ENCODE measurements at places on chromosomes 1 and 21.

GRCh38 chr21:46598581-46599572, 6.0 kb downstream of the S100B start:
- peak; percentile 64 for DNase-seq

GRCh38 chr1:40153073-40153770, 8.0 kb upstream of the RLF start:
- DNase-seq, result peak; percentile 49

- DNase-seq, result no peak
Measured at GRCh38 chr1:97770376-97770775, 150.5 kb downstream of the DPYD start.

GRCh38 chr1:199585392-199585791, 442.1 kb upstream of the NR5A2 start:
- DNase-seq, result no peak

DNA sequence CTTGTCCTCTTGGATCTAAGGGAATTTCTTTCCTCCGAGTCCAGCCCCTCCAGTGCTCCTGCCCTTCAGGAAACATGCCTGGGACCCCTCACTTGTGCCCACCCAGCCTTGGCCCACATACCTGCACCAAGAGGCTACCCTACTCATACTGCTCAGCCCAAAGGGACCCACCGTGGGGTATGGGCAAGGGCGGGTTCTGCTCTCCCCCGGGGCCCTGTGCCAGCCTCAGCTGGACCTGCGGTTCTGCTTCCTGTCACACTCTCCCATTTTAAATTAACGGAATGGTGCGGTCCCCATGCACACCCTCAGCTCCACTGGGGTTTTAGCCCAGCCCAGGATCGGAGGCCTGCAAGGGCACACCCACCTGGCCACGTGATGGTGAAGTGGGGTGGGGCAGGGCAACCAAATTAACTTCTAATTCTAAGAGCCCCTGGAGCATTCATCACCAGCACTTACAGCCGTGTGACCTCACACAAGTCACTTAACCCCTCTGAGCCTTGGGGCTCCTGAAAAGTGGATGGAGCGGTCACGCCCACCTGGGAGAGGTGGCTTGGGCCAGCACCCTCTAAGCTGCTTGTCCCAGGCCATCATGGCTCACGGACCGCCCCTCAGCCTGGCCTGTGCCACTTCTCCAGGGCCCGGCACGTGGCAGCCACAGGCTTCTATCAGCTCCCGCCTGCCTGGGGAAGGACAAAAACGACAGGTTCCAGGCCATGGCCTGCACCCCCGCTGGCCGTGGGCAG, 28.3 kb downstream of the TP73 start:
- no peak for DNase-seq

- DNase-seq, result no peak
Measured at GRCh38 chr1:68704800-68705443, 208.0 kb upstream of the DEPDC1 start.

DNA sequence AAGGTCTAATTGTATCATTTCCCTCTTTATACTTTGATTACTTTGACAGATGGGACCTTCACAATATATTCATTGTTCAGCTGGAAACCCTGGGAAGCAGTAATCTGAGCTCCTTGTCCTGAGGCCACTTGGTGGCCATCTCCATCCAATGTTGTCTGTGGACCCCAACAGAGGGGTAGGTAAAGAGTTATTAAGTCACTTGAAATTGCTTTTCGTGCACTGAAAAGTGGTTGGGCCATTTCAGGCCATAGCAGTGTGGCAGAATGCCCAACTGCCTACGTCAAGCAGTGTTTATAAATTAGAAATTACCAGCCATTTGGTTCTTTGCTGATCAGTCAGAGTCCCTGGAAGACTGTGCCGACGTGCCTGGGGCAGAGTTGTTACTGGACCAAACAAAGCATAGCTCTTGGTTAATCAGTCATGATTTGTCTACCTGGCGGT, 308.3 kb upstream of the USP25 start:
- DNase-seq, result no peak

- no peak for DNase-seq
Measured at GRCh38 chr1:86448670-86449069, 20.1 kb upstream of the CLCA1 start.

DNA sequence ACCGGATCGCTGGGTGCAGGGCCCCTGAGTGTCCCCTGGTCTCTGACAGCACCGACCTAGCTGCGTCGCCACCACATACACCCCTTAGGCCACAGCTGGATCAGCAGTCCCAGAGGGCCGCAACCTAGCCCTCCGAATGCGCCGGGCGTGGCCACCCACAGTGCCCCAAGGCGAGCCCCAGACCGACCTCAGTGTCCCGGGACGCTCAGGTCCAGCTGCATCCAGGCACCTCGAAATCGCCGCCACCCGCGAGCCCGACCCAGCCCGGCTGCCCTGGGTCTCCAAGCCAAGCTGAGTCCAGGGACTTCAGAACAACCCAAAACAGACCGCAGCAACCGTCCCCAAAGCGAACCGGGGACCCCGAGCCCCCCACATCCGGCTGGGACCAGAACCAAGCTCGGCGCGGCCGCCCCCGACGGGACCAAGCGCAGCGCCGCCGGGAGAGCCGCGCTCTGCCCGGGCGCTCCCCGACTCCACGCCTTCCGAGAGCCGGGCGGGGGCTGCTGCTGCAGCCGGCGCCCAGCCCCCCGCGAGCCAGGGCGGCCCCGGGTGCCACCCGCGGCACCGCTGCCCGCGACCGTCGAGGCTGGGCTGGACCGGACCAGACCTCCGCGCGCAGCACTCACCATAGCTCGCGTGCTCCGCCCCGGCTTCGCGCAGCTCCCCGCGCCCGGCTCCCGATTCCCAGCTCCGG, 54.6 kb upstream of the ECE1 start:
- no peak for DNase-seq

DNA sequence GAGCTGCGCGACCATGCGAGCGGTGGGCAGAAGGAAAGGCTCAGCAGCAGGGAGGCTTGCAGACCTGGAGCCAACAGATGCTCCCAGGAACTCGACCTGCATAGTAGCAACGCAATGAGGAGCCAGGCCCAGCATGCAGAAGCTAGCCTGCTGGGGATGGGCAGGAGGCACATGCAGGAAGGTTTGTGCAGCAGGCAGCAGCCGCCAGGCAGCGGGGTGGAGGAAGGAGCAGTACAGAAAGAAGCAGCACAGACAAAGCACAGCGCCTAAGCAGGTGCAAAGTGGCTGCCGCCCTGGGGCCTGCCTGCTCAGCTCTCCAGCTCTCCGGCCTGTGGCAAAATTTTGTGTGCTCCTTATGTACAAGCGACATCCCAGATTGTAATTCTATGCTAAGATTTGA, 213.5 kb upstream of the MAP1LC3C start:
- no peak for DNase-seq

DNA sequence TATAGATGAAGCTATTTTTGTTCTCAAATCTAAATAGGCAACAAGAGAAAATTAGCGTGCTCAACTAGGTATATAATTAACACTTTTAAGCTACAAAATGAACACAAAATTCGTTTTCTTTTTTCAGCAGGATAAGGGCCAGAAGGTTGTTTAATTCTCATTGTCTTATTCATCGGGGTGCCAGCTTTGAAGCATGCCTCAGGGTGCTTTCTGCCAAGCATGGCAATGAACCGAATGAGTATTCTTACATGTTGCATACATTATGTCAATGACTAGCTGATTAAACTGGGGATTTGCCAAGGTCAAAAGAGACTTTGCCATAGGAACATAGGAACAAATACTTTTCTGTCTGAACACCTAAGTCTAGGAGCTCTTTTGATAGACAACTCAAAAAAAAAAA, 102.0 kb upstream of the MAP1LC3C start:
- DNase-seq, result no peak

DNA sequence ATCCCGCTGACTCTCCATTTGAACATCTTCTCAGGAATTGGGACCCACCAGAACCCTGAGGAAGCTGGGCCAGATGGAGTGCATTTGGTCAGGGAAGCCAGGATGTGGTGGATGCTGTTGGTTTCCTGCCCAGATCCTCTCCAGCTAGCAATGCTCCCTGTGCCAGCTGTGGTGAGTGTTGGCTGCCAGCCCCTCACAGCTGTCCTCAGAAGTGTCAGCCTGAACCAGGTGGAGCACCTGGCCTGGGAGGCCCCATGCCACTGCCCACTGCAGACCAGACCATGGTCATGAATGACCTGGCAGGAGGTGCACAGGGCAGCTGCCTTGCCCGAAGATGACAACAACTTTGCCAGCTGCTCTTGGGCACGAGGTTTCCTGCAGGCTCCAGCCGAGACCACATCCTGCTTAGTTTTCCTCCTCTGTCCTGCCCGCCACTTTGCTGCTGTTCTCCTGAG, 54.4 kb downstream of the PRSS38 start:
- DNase-seq, result no peak

- peak; percentile 46 for DNase-seq
Measured at GRCh38 chr1:223363856-223364684, at the start of gene SUSD4. SUSD4 (minus strand) TSS chr1:223364176; CDS start chr1:223363425, 751 bp downstream.

DNA sequence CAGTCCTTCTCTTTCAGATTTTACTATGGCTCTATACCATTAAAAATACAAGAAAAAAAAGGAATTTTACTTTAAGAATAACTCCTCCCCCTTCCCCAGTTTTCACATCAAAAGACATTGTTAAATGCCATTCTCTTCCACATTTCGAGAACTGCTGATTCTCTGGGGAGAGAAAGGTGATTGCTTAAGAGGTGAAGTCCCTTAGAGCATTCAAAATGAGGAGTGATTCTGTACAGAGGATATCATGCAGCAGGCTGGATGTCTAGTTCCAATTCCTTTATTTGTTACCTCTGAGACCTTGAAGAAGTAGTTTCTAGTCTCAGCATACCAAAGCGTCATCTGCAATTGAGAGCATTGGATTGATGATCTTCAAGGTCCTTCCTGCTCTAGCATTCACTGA, 46.9 kb downstream of the FMO3 start:
- no peak for DNase-seq

GRCh38 chr1:72284348-72285073, 2.2 kb upstream of the NEGR1 start:
- DNase-seq, result peak; percentile 86

DNA sequence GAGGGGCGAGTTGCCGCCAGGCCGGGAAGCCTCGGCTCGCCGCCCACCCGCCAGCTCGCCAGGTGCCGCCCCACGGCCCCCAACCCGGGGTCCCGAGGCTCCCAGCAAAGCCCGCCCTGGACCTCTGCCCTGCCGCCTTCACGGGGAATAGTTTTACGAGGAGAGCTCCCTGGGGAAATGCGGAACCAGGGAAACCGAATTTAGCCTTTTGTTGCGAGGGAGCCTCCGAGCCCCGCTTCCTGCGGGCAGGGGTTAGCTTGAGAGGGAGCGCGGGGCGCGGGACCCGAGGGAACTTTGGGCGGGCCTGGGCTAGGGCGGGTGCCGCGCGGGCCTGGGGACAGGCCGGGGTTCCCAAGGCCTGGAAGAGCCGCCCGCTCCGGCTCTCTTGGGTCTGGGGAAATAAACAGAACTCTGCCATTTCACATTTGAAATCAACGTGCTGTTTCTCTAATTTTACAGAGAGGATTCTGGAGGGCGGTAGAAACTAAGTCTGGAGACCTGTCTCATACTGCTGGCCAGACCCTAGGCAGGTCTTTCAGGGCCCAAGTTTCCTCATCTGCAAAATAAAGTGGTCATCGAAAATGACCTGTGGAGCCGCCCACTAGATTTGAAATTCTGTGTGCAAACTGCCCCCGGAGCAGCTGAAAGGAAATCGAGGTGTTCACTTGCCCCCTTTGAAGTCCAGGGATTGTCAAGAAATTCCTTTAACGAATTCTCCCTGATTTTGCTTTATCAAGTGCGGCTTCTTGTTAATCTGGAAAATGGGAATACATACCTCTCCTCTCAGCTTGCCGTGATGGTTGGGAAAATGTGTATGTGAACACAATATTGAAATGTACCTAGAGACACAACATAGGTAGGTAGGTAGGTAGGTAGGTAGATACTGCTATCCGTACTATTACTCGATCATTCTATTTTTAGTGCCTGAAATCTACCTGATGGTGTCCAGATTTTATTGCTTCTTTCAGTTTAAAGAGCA, 749 bp upstream of the GLUL start:
- DNase-seq, result peak; percentile 48

DNA sequence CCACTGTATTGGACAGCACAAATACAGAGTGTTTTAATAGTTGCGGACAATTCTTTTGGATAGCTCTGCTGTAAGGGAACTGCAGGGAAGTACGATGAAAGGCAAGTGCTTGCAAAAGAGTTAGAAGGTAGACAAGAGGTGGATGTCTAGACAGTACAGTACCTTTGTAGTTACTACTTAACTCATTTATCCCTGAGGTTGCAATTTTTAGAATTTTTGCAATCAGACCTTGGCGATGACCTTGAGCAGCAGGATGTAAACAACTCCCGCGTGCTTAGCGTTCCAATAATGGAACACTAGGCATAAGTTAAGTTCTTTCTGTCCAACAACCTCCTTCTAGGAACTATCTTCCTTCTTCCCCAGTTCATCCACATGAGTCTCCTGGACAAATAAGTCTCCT, 1.9 kb upstream of the SYT14 start:
- no peak for DNase-seq

- DNase-seq, result no peak
Measured at GRCh38 chr1:211641942-211642341, 33.5 kb downstream of the NEK2 start.

- DNase-seq, result no peak
Measured at GRCh38 chr21:29215709-29216108, 83.0 kb upstream of the BACH1 start.

DNA sequence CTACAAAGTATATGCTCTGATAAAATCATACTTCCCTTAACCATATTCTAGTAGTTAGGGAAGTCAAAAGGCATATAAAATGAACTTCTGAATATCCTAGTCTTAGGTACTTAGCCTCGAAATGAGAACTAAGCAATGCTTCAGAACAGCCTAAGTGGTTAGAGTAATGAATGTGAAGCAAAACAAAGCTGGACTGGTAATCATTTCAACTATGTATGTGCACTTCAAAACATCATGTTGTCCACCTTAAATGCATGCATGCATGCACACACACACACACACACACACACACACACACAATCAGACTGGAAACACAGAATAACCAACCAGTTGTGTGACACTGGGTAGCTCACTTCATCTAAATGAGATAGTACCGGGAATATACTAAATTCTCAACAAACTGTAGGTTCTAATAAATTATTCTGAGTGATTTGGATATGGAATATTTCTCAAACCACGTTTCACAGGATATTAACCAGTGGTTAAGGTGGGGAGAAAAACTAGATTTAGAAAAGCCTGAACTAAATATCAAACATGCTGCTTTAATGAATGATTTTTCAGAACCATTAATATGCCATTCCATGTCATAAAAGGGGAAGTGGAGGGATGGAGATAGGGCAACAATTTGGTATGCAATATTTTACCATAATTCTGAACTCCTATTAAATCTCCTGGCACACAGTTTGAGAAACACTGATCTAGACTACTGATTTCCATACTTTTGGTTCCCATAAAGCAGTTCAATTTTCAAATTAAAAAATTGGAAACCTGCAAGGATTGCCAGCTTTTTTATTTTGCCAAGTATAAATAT, 19.5 kb downstream of the RNF115 start:
- no peak for DNase-seq

GRCh38 chr1:161972828-161973227, 50.8 kb downstream of the OLFML2B start:
- DNase-seq, result no peak

DNA sequence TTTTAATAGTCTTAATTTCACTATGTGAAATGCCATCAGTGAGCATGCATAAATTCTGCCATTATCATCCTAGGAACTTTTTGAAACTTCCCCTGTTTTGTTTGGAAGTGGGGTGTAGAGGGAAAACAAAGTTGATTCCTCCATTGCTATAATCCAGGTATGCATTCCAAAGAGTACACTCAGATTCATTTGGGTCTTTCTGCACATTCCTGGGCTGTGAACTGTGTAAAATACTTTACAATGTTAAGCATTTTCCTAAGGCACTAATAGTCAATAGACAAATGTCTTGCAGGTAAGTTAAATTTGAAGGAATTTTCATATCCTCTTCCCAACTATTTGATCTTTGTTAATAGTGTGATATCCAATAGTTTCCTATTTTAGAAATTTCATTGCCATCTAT, 36.2 kb downstream of the SGIP1 start:
- peak; percentile 51 for DNase-seq
